ENCODE measurements at places on chromosomes 1 and 21. TPM values are rescaled to one million over a fixed set of nuclear protein-coding genes. Genes with fewer than 3 reads are reported as not detected.

GRCh38 chr1:47380699-47381098 is 35.4 kb upstream of the FOXE3 start:
- DNase-seq, result no peak

PDE4B gene
- 0.07 TPM for total RNA-seq

DNA sequence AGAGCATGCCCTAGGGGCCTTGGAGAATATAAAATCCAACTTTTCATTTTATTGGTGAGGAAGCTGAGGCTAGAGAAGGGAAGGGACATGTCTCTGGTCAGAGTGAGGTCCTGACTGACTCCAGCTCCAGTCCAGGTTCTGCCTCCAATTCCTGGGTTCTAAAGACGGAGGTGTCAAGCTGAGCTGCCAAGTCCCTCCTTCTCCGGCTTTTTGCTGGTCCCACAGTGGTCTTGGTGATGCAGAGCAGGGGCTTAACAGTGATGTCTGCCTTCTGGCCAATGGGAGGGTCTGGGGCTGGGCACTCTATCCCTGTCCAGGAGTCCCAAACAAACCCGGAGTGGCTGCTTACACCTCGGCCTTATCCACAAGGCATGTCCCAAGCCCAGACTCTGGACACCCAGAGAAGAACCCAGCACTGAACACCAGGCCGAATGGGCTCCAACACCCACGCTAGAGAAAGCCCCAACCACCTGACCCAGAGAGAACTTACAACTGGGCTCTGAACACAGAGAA is 104.8 kb downstream of the EBNA1BP2 start:
- DNase-seq, result no peak

DNA sequence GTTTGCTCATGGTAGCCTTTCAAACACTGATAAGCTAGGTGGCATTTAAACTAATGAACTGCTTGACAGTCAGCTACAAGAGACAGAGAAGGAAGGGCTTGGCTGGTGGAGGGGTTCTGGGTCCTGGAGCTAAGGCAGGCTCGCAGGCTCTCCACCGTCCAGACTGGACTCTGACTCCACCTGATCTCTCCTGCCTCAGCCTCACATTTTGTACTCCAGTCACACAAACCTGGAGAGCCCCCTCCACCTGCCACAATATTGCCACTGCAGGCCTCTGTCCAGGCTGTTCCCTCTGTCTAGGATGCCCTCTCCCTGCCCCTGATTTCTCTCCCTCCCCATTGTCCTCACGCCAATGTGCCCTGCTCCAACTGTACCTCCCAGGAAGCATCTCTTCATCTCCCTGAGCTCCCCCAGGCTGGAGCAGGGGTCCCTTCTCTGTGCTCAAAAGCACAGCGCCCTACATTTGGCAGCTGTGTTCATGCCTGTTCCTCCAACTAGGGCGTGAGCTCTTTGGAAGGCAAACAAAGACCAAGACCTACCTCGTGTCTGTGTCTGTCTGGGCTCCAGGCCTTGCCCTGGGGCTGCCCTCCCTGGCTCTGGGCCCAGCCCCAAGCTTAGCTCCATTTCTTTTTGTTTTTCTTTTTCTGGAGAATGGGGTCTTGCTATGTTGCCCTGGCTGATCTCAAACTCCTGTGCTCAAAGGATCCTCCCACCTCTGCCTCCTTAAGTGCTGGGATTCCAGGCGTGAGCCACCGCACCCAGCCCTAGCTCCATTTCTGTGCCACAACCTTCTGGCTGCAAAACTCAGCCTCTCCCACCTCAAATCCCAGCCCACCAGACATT is 2.9 kb downstream of the TIE1 start:
- DNase-seq, result no peak

TGFB2 gene
- total RNA-seq, result 0.04 TPM

CNTN2 gene
- total RNA-seq, result not detected

YY1AP1 gene
- 50.3 TPM for total RNA-seq

LEFTY1 gene
- 0.20 TPM for total RNA-seq

REG4 gene
- not detected for total RNA-seq

DNA sequence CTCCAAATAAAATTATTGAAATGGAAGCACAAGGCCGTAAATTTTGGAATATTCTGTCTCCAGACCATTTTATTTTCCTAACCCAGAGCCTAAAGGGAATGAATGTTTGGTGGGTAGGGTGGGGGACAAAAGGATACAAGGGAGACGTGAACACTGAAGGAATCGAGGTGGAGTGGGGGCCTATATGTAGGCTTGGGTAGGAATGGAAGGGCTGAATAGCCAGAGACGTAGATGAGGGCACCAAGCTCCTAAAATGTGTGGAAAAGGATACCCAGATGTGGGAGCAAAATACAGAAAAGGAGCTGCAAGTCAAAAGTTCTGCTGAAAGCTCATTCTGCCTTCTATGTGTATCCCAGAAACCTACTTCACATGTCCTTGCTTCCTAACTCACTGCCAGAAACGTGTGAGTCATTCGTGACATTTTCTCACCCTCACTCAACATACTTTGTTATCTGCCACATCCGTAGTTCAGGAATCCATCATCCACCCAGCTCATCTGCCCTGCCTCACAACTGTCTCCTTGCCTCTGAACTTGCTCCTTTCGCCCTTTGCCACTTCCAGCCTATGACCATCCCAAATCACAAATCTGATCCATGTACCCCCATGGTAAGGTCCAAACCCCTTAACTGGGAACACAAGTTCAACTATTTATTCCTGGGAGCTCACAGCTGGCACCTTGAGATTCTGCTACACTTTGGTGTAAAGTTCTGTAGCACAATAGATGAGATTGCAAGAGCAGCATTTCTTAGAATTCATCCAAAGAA is 84.1 kb upstream of the PRDX6 start:
- DNase-seq, result no peak

DNA sequence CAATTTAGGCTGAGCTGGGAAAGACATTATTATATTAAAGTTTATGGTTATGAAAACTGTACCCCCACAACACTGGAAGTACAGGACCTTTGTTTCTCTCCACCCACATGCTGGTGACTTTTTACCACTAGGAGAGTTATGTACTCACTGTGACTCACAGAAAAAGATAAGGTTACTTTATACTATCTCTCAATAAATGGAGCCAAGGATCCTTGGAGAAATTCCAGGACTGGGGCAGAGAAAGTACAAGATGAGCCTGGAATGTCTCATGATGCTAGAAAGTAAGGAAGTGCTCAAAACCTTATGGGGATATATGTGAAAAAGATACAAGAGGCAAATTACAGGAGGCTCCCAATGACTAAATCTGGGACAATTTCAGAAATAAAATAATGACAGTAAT is 63.9 kb upstream of the C1orf105 start:
- DNase-seq, result no peak

DNA sequence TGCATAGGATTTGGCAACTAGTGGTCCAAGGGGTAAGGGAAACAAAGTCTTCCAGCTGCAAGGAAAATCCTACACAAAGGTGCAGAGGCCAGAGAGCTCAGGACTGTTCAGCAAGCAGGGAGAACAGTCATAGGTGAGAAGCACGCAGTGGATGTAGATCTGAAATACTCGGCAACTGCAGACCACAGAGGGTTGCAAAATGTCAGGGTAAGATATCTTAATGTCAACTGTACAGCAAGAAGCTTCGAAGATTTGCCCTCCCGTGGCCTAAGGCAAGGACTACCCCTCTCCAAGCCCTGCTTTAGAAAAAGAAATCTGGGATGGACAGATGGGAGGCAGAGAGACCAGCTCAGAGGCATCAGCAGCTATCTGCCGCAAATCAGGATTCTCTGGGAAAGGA is 153.4 kb upstream of the IRF2BP2 start:
- DNase-seq, result no peak

Measured in K562 (cell line).